ENCODE measurements at places on chromosomes 6 and 20. TPM values are rescaled to one million over a fixed set of nuclear protein-coding genes. Genes with fewer than 3 reads are reported as not detected.

RBBP8NL gene
- 7.3 TPM for total RNA-seq

SMPDL3A gene
- total RNA-seq = 9.4 TPM

GRCh38 chr20:43375591-43375990 is 82.1 kb upstream of the SRSF6 start:
- H3K4me3 ChIP-seq = no peak overlapping the region
- H3K27ac ChIP-seq = no peak overlapping the region
- H3K36me3 ChIP-seq = no peaks in the 10 kb centered on the region
- DNase-seq = no peak
- no peaks in the 10 kb centered on the region for H3K4me1 ChIP-seq

DNA sequence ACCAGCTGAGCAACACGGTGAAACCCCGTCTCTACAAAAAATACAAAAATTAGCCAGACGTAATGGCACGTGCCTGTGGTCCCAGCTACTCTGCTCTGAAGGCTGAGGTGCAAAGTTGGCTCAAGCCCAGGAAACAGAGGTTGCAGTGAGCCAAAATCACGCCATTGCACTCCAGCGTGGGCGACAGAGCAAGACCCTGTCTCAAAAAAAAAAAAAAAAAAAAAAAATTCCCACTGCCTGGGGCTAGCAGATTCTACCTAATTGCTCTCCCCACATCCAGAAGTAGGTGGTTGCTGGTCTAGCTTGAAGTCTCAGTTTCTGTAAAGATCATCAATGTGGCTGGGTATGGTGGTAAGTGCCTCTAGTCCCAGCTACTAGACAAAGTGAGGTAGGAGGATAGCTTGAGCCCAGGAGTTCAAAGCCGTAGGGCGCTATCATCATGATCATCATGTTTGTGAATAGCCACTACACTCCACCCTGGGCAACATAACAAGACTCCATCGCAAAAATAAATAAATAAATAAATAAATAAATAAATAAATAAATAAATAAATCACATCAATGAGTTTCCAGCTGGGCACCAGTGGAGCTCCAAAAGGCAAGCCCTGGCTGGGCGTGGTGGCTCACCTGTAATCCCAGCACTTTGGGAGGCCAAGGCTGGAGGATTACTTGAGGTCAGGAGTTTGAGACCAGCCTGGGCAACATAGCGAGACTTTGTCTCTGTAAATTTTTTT is 6.3 kb upstream of the AP5S1 start:
- DNase-seq = no peak
- H3K27ac ChIP-seq = no peak overlapping the region
- no peak overlapping the region for H3K4me3 ChIP-seq
- peaks cover 6% of the 10 kb centered on the region for H3K27me3 ChIP-seq

- no peaks in the 10 kb centered on the region for H3K36me3 ChIP-seq
- no peak for DNase-seq
- H3K4me3 ChIP-seq = no peak overlapping the region
- H3K27me3 ChIP-seq = no peaks in the 10 kb centered on the region
- H3K27ac ChIP-seq = no peak overlapping the region
Measured at GRCh38 chr20:5148581-5148980, 21.8 kb downstream of the CDS2 start.

Data from type B pancreatic cell (in vitro differentiated cells).